ENCODE measurements at places on chromosomes 7 and 10. TPM values are rescaled to one million over a fixed set of nuclear protein-coding genes. Genes with fewer than 3 reads are reported as not detected.
A peak's percentile ranks its signal among the peaks of the same experiment; 100 is the strongest.

GRCh38 chr7:126804604-126805003 lies 448.1 kb downstream of the GRM8 start:
- DNase-seq, result no peak
- H3K27me3 ChIP-seq, result no peaks in the 10 kb centered on the region
- no peaks in the 10 kb centered on the region for H3K36me3 ChIP-seq
- H3K4me1 ChIP-seq, result no peaks in the 10 kb centered on the region

- no peaks in the 10 kb centered on the region for H3K27me3 ChIP-seq
- no peaks in the 10 kb centered on the region for H3K4me1 ChIP-seq
- H3K36me3 ChIP-seq, result no peaks in the 10 kb centered on the region
- DNase-seq, result no peak
These were observed 205.2 kb upstream of the PDE1C start for GRCh38 chr7:32275216-32276009.

DNA sequence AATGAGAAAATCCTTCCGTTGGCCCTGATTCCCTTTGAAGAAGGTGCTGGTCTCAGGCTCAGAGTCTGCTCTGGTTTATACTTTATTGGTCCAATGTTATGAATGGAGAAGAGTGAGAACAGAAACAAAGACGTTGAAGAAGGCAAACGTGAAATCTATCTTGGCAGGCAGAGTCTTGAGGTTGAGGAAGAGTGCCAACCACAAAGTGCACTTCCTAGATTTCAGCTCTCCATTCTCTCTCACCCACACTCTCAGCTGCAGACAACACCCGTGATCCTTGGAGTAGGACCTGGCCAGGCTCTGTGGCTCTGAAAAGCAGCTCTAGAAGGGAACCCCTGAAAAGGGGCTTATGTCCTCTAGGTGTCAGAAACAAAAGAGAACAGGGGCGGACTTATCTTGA lies 128.9 kb upstream of the PLXNA4 start:
- DNase-seq, result no peak
- H3K27ac ChIP-seq, result no peak overlapping the region
- H3K27me3 ChIP-seq, result peaks cover 46% of the 10 kb centered on the region
- no peak overlapping the region for H3K4me3 ChIP-seq
- no peaks in the 10 kb centered on the region for H3K36me3 ChIP-seq
- no peaks in the 10 kb centered on the region for H3K4me1 ChIP-seq

- peaks cover 69% of the 10 kb centered on the region for H3K36me3 ChIP-seq
- no peak overlapping the region for H3K27ac ChIP-seq
- H3K4me3 ChIP-seq, result no peak overlapping the region
These were observed 8.5 kb downstream of the CRCP start for GRCh38 chr7:66123175-66123528.

DNA sequence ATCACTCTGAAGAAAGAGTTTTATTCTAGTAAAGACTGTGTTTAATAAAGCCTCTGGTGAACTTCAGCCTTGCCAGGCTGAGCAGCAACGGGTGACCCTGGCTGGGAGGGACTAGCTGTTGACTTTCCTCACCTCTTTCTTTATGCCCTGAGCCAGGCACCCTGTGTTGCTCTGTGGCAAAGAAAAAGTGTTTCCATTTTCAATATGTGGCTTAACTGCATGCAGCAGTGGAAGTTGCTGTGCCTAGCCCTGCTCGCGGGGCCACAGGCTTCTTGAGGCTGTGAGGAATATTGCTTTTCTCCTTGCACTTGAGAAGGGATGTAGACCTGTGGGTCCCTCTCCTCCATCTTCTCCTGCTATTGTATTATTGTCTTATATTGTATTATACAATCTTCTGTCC lies 67.0 kb downstream of the CXCL12 start:
- H3K27me3 ChIP-seq, result no peaks in the 10 kb centered on the region
- H3K27ac ChIP-seq, result no peak overlapping the region
- no peak for DNase-seq
- H3K36me3 ChIP-seq, result no peaks in the 10 kb centered on the region
- no peaks in the 10 kb centered on the region for H3K4me1 ChIP-seq

GRCh38 chr7:99784007-99784406 lies at the start of gene CYP3A4:
Gene CYP3A4 (minus strand): TSS chr7:99784184. CDS start chr7:99784081, 103 bp downstream.
- no peak within 1 kb of the TSS for H3K27ac ChIP-seq
- H3K4me1 ChIP-seq, result no peaks in the 10 kb centered on the region
- H3K36me3 ChIP-seq, result no peaks in the 10 kb centered on the region
- no peaks in the 10 kb centered on the region for H3K27me3 ChIP-seq
- no peak for DNase-seq

DNA sequence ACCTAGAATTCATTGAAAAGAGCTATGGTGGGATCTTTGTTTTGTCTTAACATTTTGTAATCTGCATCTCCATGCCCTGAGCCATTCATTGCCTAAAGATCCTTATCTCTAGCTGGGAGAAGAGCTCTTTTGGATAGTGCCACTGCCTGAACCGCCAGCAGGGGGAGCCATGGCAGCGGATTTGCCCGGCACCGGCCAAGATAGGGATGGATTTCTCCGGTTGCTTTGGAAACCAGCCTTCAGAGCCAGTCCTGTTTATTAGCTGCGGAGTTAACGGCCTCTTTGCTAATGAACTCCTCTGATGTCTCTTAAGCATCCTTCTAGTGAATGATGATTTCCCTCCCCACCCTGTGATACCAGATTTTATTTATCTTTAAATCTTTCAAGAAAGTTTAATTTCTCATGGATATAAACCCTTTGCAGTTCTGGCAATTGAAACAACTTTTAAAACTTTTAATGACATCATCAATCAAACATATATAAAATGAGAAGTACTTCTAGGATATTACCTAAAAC lies 58.2 kb upstream of the LYZL2 start:
- H3K4me1 ChIP-seq, result no peaks in the 10 kb centered on the region
- no peaks in the 10 kb centered on the region for H3K36me3 ChIP-seq
- no peak overlapping the region for H3K4me3 ChIP-seq
- H3K27me3 ChIP-seq, result peaks cover 20% of the 10 kb centered on the region
- H3K27ac ChIP-seq, result no peak overlapping the region
- DNase-seq, result peak; percentile 79

DNA sequence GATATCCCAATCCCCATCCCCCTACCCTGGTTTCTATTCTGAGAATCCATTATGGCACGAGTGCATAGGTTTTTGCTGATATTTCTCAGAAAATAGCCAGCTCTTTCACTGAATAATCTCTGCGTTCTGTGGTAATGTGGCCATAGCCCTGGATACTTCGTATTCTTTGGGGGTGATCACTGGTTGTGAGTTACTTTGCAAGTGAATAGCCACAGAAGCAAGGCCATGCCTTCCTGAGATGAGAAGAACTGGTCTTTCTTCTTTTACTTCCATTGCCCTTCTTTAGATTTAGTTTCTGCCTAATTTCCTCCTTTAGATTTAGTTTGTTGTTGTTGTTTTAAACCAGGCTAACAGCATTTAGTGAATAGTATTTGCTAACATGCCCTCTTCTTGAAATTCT lies 323.4 kb downstream of the CDC14C start:
- DNase-seq, result no peak
- no peaks in the 10 kb centered on the region for H3K4me1 ChIP-seq
- H3K27ac ChIP-seq, result no peak overlapping the region

DNA sequence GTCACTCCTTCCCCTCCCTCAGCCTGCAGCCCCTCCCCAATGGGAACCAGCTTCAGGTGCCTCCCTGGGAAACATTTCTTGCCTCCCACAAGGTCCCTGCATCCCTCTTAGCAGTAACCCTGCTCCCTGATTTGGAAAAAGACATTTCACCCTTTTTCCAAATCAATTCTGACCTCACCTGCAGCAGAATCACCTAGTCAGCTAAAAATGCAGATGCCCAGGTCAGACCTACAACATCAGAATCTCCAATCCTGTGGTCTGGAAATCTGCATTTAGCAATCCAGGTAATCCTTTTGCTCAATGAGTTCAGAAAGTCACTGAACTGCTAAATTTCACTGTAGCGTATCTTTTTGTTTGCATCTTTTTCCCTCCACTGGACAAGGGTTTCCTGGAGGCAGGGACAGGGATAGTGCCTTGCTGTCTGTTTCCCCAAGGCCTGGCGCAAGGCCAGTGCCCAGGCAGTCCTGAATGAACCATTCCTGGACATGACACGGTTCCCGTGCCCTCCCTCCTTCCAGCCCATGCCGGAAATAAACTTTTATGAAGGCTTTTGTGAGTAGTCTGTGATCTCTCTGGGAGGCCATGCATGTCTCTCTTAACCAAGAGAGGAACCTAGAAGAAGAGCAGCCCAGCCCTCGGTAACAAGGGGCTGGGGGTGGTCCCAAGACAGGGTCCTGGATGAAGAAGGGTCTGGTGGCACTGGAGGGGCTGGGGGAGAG lies 44.0 kb downstream of the COL13A1 start:
- H3K36me3 ChIP-seq, result no peaks in the 10 kb centered on the region
- H3K4me3 ChIP-seq, result no peak overlapping the region
- no peaks in the 10 kb centered on the region for H3K4me1 ChIP-seq
- DNase-seq, result no peak
- H3K27ac ChIP-seq, result no peak overlapping the region
- H3K27me3 ChIP-seq, result peaks cover 37% of the 10 kb centered on the region

- H3K27ac ChIP-seq, result no peak overlapping the region
- DNase-seq, result no peak
- H3K27me3 ChIP-seq, result no peaks in the 10 kb centered on the region
- no peaks in the 10 kb centered on the region for H3K4me1 ChIP-seq
- H3K36me3 ChIP-seq, result peaks cover 21% of the 10 kb centered on the region
These were observed 18.0 kb downstream of the TMEM106B start for GRCh38 chr7:12229046-12229445.

GRCh38 chr7:158840604-158841003 lies 11.3 kb upstream of the ESYT2 start:
- H3K4me3 ChIP-seq, result no peak overlapping the region
- H3K4me1 ChIP-seq, result peaks cover 7% of the 10 kb centered on the region
- no peak for DNase-seq
- no peaks in the 10 kb centered on the region for H3K27me3 ChIP-seq
- H3K36me3 ChIP-seq, result no peaks in the 10 kb centered on the region
- no peak overlapping the region for H3K27ac ChIP-seq

DNA sequence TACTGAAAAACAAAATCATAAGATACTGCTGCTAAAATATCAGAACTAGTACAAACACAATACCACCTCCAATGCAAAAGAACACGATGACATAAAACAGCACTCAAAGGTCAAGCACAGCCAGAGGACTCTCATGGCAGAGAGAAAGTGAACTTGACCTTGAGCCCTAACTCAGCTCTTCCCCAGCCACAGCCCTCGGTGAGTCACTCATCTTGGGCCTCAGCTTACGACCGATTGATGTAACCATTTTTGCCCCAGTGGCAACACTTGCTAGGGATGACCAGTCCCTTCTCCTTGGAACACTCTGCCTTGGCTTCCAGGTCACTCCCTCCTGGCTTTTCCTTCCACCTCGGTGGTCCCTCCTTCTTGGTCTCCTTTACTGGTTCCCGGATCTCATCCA lies 77.8 kb downstream of the JAZF1 start:
- no peak overlapping the region for H3K27ac ChIP-seq
- no peak overlapping the region for H3K4me3 ChIP-seq
- no peaks in the 10 kb centered on the region for H3K4me1 ChIP-seq
- no peaks in the 10 kb centered on the region for H3K36me3 ChIP-seq
- no peak for DNase-seq

Gene PTPRZ1
- total RNA-seq, result 0.04 TPM

Gene PDGFA
- 10.2 TPM for total RNA-seq

Gene FAM221A
- not detected for total RNA-seq

Gene MYO1G
- 0.62 TPM for total RNA-seq

Gene C10orf143
- total RNA-seq, result 0.33 TPM

Gene NKX2-3
- not detected for total RNA-seq

Gene PTER
- 20.1 TPM for total RNA-seq

Gene ATOH7
- not detected for total RNA-seq

Data from K562 (cell line).